ENCODE measurements at places on chromosomes 2 and 18.

DNA sequence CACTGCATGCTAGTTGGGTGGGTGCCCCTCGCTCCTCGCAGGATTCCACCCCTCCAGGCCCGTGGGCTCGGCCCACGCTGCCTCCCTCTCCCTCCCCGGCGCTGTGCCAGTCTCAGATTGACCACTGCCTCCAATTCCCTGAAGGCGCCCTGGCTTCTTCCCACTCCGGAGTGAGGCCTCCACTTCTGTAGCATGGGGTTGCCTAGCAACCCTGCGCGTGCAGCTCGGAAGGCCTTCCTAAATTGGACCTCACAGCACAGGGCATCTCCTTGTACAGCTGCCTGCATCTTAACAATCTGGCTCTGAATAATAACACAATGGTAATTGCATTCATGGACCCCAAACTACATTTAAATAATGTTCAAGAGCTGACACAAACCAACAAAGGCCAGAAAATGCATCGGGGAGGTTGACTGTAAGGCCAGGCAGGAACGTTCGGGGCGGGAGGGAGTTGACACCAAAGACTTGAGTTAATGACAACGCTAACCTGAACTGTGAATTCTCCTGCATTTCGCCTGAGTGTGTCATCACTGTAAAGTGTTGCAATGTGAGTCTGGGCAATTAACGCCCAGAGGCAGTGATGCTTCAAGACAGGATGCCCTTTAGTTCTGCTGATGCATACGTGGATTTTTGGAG, 222.9 kb downstream of the ZBTB7C start:
- DNase-seq, result peak; percentile 86

DNA sequence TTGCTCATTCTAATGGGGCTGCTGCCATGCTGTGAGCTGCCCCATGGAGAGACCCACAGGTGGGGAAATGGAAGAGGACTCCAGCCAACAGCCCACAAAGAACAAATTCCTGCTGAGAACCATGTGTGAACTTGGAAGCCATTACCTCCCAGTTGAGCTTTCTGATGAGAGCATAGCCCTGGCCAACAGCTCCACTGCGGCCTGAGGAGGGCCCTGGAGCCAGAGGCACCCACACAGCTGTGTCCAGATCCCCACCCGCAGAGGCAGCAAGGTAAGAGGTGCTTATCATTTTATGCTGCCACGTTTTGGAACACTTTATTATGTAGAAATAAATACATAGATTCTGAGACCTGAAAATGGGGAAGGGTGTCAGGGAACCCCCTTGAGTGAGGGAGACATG, 44.2 kb upstream of the OTOS start:
- DNase-seq, result no peak

DNA sequence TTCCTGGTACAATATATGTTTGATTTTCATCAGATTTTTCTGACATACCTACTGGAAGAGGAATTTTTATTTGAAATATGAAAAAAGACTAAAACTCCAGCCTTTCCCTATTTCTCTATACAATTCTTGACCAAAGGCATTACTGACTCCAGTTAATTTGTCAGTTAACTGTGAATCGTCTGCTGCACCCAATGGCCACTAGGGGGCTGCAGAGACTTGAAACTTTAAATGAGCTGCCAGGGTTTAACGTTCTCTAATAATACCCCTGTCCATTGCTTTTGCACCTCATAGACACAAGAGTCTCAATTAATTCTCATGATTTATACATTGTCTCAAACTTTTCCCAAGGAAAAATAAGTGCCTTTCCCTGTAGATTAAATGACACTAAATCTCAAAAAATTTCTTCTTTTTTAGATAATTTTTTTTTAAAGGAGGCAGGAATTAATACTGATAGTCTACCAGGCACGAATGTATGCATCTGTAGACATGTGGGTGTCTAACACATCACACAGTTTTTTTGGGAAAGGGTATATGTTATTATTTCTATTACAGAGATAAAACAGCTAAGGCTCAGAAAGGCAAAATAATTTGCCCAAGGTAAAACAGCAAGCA, 1.8 kb upstream of the ALK start:
- peak; percentile 64 for DNase-seq

DNA sequence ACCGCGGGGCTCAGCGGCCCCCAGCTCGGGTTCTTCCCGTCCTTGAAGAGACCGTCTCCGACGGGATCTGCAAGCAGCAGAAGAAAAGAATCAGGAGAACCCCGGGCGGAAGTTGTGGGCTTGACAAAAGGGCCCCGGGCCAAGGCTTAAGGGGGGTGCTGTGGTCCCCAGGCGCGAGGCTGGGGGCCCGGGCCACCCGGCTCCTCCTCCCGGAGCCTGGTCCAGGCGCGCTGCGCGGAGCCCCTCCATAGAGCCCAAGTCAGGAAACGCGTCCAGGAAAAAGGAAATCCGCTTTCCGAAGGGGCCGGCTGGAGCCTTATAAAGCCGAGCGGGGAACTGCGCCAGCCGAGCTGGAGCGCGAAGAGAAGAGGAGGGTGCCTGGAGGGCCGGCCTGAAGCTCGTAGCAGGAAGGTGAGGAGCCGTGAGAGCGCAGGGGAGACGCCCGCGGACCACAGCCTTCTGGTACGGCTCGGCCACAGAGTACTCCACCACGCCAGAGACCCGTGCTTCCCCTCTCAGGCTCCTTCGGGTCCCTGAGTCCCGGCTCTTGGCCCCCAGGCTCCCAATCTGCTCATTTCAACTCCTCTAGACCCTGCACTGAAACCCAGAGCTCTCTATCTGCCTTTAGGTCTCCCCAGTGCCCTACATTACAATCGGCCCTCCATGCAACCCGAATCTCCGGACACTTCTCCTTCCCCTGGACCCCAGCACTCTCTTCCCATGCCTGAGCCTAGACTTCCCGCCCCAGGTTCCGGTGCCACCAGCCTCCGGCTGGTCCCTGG, 554 bp downstream of the FEV start:
- no peak for DNase-seq

- no peak for DNase-seq
Measured at GRCh38 chr18:74407888-74408287, 49.2 kb downstream of the DIPK1C start.

- DNase-seq, result no peak
Measured at GRCh38 chr18:1578505-1578904, 673.8 kb downstream of the ADCYAP1 start.

GRCh38 chr2:231514225-231514950, 15.9 kb downstream of the NMUR1 start:
- peak; percentile 85 for DNase-seq

- no peak for DNase-seq
Measured at GRCh38 chr2:10876394-10876793, 35.3 kb upstream of the KCNF1 start.

DNA sequence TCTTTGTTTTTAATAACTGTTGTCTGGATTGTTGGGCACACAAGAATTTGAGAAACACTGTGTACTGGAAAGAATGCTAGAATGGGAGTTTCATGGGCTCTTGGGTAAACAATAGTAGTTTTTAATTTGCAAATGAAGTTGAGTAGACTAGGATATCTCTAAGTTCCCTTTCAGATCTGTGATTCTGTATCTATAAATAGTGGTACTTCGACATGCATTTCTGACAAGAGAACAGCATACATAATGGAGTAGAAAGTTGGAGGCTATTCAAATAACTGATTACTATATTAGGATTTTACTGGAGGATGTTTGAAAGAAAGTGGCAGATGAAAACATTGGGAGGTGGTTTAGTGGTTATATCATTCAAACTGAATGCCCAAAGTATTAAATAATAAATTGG, 29.5 kb downstream of the EPB41L5 start:
- no peak for DNase-seq

DNA sequence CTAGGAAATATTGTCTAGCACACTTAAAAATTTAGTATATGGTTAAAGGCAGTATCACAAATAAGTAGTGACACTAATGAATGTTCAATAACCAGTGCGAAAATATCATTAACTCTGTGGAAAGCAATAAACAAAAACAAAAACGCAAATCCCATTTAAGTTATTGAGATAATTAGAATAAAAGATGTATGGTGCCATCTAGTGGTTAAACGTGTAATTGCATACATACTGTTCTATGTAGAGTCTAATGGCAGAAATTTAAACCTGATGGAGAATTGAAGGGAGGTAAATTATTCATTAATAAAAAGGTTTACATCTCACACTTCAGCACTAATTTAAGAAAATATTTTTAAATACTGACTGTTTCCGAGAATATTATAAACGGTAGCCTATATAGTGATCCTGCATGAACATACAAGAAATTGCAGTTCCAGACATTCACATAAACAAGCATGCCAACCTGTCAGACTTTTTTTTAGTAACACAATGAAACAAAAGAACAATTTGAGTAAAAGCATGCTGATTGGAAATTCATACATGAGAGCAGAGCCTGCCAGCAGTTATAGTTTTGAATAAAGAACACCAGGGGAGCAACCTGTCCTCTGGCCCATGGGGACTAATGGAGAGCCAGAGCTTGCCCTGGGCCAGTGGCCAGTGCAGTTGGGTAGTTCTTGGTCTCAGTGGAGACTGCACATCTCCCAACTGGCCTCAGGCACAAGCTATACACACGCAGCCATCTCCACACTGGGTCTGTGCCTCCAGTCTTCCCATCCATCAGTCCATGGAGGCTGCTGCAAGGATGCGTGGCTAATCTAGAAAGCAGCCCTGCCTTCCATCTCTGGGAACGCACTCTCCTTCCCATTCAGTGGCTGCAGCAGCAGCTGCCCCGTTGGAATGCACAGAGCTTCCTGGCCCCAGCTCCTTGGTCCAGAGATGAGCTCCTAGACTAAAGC, 28.0 kb downstream of the GCG start:
- peak; percentile 65 for DNase-seq

DNA sequence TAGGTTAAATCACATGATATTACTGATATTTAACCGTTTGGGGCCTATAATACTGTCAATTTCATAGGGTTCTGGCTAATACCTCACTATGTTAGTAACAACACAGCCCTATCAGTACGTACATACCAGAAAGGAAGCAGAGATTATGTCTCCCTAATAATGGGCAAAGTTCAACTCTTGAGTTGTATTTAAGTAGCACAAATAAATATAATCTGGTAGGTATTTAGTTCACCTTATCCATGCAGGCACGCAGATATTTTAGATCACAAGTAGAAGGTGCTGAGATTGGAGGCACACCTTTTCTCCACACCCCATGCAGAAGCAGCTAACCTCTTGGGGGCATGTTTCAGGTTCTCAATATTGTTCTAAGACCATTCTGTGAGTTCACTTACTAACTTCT, 118.9 kb downstream of the IRS1 start:
- DNase-seq, result no peak

GRCh38 chr2:239945751-239946561, 79.2 kb downstream of the NDUFA10 start:
- no peak for DNase-seq

- no peak for DNase-seq
Measured at GRCh38 chr2:95342556-95343320, 45.6 kb downstream of the KCNIP3 start.

- peak; percentile 79 for DNase-seq
Measured at GRCh38 chr2:39620067-39620466, 45.6 kb upstream of the TMEM178A start.

- DNase-seq, result peak; percentile 99
Measured at GRCh38 chr18:22683196-22683676, 249.9 kb upstream of the RBBP8 start.

DNA sequence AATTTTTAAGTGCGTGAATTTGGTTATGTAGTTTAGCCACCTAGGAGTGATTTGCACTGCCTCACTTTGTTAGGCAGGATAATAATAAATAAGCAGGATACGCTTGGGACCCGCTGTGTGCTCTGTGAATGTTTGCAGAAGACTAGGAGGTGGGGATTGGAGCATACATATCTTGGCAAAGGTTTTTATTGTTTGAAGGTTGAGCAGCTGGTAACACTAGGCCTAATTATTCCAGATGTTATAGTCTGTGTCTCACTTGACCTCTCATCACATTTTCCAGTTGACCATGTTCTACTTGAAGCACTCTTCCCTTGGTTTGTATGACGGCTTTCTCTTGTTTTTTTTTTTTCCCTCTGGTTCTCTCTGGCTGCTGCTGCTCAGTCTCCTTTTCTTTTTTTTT, 42.7 kb downstream of the FHOD3 start:
- DNase-seq, result no peak

GRCh38 chr2:71299507-71299906, 32.1 kb upstream of the ZNF638 start:
- DNase-seq, result peak; percentile 43

DNA sequence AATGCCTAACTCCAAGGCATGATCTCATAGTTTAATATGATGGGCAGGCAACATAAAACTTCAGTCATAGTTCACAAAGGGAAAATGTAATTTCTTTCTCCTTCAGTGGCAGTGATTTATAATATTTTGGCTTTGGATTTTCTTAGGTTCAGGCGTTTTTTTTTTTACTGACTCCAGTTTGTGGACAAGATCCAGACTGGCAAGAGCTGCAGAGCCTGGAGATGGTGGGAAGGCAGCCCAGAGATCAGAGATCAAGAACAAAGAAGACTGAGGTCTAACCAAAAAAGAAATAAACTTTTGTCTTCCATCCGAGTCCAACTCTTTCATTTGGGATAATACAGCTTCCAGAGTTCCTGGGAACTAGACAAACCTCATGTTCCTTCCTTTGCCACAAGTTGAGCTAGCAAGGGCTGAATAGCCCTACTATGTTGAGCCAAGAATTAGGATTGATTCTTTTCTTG, 215.3 kb upstream of the SETBP1 start:
- no peak for DNase-seq

- peak; percentile 74 for DNase-seq
Measured at GRCh38 chr2:168997794-168998193, 33.3 kb downstream of the ABCB11 start.

GRCh38 chr2:231604101-231604684, 11.5 kb downstream of the TEX44 start:
- no peak for DNase-seq

GRCh38 chr2:234771980-234772732, 179.7 kb upstream of the SH3BP4 start:
- peak; percentile 54 for DNase-seq

- no peak for DNase-seq
Measured at GRCh38 chr18:57211412-57211750, 64.5 kb downstream of the BOD1L2 start.

DNA sequence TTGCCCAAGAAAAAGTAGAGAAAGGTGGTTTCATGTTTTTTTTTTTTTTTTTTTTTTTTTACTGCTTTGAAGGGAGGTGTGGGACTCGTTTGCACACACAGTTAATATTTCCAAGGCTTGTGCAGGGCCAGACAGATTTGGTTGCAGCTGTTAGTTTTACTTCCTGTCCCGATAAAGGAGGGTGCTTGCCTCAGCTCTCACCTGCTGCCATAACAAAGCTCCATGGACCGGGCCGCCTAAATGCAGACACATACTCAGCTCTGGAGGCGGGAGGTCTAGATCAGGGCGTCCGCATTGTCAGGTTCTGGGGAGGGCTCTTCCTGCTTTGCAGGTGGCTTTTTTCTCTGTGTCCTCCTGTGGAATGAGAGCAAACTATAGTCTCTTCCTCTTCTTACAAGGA, 69.9 kb downstream of the ODC1 start:
- no peak for DNase-seq

GRCh38 chr2:42132191-42132965, 36.8 kb upstream of the EML4 start:
- peak; percentile 85 for DNase-seq

Measured in renal cortical epithelial cell (primary cell).